SIG-M5 (cell line): ENCODE measurements at places on chromosomes 16 and 17.

DNA sequence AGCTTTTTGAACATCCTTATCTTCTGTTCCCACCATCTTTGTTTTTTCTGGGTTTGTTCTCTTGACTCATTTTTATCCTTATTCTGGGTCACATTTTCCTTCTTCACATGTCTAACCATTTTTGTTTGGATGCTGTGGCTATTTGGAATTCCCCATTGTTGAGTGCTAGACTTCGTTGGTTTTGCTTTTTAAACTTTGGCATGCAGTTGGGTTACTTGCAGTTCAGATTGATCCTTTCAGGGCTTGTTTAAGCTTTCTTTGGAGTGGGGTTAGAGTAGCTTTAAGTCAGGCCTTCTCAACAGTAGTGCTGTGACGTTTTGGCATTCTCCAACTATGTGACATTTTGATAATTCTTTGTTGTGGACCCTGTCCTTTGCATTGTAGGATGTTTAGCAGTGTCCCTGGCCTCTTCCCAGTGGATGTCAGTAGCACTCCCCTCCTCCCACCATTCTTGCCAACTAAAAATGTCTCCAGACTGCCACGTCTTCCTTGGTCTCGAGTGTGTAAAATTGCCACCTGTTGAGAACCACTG, 21.1 kb downstream of the PRMT7 start:
- no peak for DNase-seq

DNA sequence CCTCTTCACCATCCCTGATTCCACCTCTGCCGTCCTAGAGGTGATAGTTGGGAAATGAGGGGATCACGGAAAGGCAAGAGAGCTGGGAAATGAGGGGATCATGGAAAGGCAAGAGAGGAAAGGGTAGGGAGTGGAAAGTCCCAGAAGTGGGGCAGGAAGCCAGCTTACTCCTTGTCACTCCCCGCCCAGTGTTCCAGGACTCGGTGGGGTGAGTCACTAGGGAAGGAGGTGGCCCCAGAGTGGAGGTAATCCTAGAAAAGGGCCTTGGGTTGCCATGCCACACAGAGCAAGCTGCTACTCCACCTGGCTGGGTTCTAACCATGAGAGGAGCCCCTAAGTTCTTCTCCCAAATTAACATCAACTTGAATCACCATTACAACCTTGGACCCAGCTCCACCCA, 14.8 kb downstream of the ALOXE3 start:
- no peak for DNase-seq

- DNase-seq, result no peak
Measured at GRCh38 chr17:44400226-44400847, 10.9 kb upstream of the ITGA2B start.

GRCh38 chr17:43880420-43880991, 26.8 kb downstream of the MPP2 start:
- DNase-seq, result no peak

DNA sequence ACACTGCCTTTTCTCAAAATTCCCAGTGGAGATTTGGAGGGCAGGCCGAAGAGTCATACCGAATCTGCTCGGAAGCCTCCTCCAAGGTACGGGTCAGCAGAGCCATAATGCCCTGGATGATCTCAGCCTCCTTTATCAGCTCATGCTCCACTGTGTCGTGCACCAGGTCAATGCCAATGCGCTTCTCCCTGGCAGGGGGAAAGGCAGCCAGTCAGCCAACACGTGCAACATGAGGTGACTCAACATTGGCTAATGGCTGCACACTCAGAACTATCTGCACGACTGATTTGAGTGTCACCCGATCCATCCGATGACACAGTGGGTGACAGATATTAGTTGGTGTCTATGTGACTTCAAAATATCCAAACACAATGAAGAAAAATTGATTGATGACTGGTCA, 15.8 kb downstream of the TEKT1 start:
- DNase-seq, result no peak

GRCh38 chr16:49529411-49530045, 155.9 kb downstream of the C16orf78 start:
- DNase-seq, result no peak

DNA sequence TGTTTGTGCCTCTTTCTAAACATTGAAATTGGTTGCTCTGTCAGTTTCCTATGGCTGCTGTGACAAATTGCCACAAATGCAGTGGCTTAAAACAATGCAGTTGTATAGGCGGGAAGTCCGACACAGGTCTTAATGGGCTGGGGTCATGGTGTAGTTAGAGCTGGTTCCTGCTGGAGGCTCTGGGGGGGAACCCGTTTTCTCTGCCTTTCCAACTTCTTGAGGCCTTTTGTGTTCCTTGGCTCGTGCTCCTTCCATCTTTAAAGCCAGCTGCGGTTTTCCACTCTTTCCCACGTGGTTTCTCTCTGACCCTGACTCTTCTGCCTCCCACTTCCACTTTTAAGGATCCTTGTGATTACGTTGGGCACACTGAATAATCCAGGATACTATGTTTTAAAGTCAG, 12.5 kb downstream of the EPN2 start:
- no peak for DNase-seq

DNA sequence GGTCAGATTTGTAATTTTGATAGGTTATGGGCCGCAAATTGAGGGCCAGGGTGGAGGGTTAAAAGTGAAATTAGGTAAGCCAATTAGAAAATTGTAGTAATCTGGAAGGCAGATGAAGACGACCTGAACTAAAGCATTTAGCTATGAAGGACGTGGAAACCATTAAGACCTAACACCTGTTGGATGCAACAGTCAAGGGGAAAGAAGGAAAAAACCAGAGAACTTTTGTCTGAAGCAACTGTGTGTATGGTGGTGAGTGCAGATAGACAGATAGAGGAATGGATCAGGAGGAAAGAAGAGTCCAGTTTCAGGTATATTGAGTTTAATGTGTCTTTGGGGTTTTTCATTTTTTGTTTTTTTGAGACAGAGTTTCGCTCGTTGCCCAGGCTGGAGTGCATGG, 40.2 kb upstream of the MARCHF10 start:
- DNase-seq, result no peak

GRCh38 chr17:42125565-42125964, 3.0 kb downstream of the HSPB9 start:
- no peak for DNase-seq

DNA sequence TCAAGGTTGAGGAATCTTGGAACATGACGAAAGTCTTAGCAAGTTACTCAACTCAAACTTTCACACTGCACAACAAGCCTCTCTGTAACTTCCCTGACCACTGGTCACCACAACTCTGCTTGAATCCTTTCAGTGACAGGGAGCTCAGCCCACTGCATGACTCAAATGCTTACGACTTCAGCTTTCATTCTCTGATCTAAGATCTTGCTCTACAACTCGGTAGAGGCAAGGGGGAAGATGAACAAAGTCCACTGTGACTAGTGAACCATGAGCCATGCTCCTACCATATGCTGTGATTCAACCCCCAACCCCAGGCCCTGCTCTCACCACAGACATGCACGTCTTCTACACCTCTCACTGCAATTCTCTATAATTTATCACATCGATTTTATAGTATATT, 160.9 kb downstream of the SLC39A11 start:
- no peak for DNase-seq

- DNase-seq, result no peak
Measured at GRCh38 chr17:31722251-31723056, 136.6 kb downstream of the COPRS start.

DNA sequence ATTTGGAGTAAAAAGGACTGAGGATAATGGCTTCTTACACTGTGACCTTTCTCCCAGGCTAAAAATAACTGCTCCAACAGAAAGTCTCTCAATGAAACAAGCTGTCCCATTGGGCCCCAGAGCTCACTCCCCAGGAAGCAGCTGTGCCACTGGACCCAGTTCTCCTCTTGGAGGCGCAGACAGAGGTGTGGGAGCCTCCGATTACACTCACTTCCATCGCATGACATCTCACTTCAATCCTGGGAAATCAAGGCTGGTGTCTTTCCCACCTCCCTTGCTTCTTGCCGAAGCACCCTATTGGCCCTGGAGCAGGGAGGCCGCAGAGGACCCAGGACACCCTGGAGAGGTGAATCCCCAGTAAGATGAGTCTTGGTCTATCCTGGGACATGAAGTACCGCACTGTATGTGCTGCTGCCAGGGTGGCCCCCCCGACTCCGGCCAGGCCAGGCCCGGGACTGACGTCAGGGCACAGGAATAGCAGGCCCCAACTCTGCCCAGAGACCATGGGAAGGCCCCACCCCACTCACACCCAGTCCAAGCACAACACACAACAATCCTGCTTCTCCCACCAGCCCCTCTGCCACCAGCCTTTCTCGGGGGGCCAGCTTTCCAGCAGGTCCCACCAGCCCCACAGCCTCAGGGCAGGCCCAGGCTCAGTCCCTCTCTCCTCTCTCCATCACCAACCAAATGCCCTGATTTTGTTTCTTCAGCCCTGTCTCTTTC, 29.5 kb downstream of the SRL start:
- no peak for DNase-seq

- no peak for DNase-seq
Measured at GRCh38 chr17:31299624-31300023, 2.6 kb upstream of the OMG start.

DNA sequence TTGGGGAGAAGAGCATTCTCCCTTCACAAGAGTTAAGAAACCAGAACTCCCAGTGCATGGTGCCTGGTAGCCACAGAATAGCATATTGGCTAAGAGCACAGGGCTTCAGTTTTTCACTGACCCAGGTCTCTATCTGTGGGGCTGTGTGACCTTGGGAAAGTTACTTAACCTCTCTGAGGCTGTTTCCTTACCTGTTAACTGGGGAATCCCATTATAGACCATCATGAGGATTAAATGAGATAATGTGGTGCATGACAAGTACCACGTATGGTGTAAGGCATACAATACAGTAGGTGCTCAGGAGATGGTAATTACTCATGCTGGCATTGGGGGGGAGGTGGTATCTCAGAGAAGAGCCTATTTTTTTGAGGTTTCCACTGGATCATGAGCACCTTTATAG, 33.6 kb downstream of the BEAN1 start:
- no peak for DNase-seq

DNA sequence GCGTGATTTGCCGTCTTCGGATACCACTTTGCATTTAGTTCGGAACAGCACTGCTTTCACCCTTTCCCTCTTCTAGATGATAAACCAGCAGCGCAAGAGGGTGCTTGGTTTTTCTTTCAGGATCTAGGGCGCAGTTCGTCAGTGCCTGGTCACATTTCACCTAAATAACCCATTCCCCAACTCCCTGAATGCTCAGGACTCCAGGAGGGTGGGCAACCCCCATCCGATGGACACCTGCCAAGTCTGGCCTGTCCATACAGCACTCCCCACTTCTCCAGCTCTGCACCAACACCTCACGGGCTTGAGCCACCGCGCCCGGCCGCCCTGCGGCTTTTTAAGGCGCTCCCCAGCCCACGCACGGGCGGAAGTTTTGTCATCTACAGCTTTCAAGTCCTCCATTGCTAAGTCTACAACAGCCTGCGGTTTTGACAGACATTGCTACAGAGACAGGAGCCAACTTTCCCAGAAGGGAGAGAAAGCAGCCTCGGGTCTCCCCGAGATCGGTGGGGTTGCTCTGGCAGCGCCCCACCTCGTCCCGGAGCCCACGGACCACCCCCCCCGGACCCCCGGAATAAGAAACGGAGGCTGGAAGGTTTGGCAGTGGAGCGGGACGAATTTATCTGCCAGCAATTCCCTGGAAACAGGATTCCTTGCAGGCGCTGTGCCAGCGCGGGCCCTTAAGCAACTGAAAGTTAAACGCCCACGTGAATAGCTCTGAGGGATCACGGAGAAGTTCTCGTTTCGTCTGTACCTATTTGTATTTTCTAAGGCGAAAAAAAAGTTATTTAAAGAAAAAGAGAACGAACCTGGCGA, 38.6 kb upstream of the SLFN13 start:
- DNase-seq, result peak; percentile 19

DNA sequence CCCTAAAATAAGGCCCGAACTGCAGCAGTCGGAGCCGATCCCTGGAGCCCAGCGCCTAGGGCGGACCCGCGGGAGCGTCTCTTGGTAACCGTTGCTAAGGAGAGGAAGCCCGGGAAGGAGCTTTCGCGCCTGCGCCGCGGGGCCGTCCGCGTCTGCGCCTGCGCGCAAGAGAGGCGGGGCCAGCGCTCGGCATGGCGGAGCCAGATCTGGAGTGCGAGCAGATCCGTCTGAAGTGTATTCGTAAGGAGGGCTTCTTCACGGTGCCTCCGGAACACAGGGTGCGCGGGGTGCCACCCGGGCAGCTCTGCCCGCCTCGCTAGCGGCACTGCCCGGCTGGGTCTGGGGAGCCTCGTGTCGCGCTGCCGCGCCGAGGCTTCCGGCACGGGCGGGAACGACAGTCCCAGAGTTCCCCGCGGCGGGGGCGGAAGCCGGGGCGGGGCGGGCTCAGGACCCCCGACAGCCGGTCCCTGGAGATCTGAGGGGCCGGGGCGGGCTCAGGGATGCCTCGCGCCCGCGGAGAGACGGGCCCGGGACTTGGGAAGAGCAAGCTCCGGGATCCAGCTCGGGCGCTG, at the start of gene CDK10:
CDK10 (plus strand) TSS at position 170 of the 572 bp plus-strand sequence; CDS start at position 192, 22 bp downstream.
- DNase-seq, result no peak

GRCh38 chr16:57405097-57405496, 530 bp downstream of the CCL17 start:
- DNase-seq, result no peak

GRCh38 chr16:49586466-49587450, 213.2 kb downstream of the C16orf78 start:
- DNase-seq, result no peak

- no peak for DNase-seq
Measured at GRCh38 chr16:9870962-9871361, 311.3 kb downstream of the GRIN2A start.
